ENCODE measurements at places on chromosomes 3 and 15.

DNA sequence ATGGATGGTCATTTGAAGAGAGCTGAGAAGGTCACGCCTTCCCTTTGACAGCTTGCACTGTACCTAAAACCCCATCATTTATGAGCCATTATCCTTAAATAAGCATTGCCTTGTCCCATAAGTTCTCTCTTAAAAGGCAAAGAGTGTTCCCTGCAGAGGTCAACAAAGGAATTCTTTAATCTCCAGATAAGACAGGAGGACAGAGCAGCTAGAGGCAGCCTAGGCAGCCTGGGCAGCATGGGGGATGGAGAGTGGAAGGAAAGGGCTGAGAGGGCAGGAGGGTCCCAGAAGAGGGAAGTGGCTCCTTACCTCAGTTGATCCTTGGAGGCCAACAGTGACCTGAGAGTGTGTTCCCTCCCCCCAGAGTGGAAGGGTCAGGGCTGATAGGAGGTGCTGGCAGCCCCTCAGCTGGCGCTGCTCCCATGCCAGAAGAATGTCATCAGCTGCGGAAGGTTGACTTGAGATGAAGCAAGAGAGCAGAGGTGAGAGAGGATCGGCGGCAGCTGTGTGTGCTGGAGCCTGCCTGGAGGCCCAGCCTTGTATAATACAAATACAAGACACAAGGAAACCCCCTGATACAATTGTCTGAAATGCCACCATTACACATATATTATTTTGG, 12.8 kb downstream of the KBTBD13 start:
- DNase-seq = no peak

DNA sequence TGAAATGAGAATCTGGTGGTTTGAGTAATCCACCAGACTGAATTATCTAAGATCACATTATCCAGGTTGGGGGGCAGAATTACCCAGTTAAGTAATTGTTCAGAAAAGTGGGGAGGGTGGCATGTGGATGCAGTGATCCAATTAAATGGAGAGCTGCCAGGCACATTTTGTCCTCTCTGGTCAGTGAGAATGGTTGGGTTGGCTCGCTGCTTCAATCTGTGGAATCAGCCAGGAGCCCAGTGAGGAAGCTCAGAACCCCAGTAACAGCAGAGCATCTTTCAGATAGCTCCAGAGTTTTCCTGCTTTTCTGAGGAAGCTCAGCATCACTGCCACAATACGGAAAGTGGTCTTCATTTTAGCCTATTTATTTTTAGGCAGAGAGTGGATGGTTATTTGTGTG, 6.4 kb upstream of the EXOG start:
- peak; percentile 15 for DNase-seq

DNA sequence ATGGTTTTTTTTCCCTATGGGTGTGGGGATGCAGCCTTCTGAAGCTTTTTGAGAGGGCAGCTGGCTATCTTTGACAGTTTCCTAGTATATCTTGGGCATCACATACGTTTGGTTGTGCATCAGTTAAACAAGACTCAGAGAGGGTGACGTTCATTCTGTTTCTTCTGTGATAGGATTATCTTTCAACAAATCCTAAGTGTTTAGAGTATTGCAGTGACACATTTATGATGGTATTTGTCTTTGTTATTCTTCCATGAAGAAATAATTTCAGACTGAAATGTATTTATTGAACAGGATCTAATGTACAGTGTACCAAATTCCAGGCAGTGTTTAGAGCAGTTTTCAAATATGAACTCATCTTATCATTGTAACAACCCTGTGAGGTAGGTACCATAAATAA, 114.4 kb downstream of the PLCL2 start:
- no peak for DNase-seq

- DNase-seq = no peak
These were observed 42.7 kb upstream of the MTMR10 start for GRCh38 chr15:31034152-31034551.

GRCh38 chr3:59341459-59341858, 291.6 kb upstream of the CFAP20DC start:
- peak; percentile 10 for DNase-seq

DNA sequence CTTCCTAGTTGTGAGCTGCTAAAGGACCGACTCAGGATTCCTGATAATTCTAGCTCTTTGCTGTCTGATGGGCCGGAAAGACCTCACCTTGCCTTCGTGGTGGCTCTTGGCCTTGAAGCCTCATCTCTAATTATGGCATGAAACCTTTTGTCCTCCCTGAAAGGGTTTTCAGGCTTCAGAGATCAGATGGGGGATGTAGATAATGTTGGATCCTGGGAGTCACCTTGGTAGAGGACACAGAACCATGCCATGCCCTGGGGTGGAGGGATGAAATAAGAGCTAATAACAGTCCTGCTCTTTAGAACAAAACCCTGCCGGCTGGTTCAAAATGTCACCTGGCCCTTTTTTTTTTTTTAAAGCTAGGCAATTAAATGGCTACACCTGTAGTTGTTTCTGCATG, 50.8 kb upstream of the SYN2 start:
- no peak for DNase-seq
